Fibroblast of lung (primary cell): ENCODE measurements at places on chromosomes 3 and 15.
A peak's percentile ranks its signal among the peaks of the same experiment; 100 is the strongest.

DNA sequence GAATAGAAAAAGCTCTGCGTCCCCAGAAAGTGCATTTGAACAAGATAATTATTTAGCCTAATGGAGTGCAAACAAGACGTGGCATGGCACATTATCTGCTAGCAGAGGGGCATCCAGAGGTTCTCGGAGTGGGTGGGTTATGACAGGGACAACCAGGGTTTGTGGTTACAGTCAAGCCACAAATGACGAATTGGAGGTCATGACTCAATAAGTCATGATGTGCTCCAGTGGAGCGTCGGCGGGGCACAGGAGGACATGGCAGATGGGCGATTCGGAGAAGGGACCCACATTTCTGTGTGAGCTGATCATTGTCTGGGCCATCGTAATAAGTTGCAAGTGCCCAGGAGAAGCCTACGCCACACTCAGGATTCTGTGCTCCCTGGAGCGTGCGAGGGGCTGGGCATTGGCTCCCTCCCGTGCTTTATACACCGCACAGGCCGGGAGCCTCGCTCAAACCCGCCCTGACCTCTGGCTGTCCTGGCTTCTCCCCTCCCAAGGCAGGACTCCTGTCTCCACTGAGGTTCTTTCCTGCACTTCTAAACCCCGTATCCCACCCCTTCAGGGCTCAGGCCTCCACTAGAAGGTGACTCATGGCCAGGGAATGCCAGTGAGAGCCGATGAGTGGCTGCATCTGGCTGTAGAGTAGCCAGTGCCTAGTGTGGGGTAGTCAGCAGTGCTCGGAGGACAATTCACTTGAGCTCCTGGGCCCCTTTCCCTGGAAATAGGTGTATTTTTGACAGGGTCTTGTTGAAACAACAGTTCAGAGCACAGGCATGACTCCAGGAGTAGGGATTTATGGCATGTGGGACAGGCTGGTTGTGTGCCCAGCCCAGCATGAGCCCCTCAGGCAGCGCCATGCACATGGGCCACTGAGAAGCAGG is 67.4 kb downstream of the GRIP2 start:
- H3K4me1 ChIP-seq, result peaks cover 15% of the 10 kb centered on the region
- H3K36me3 ChIP-seq, result peaks cover 2% of the 10 kb centered on the region
- no peak overlapping the region for H3K4me3 ChIP-seq
- H3K27ac ChIP-seq, result peak overlapping the region; percentile 26
- DNase-seq, result peak; percentile 95

GRCh38 chr3:117886147-117886546 is 1148.5 kb downstream of the IGSF11 start:
- H3K36me3 ChIP-seq, result no peaks in the 10 kb centered on the region
- H3K27me3 ChIP-seq, result no peaks in the 10 kb centered on the region
- no peak for DNase-seq

- no peaks in the 10 kb centered on the region for H3K36me3 ChIP-seq
- H3K27me3 ChIP-seq, result no peaks in the 10 kb centered on the region
- no peak overlapping the region for H3K4me3 ChIP-seq
- no peak overlapping the region for H3K27ac ChIP-seq
- no peaks in the 10 kb centered on the region for H3K4me1 ChIP-seq
Observed at GRCh38 chr3:145807990-145808389, 353.0 kb downstream of the PLOD2 start.

- H3K27ac ChIP-seq, result no peak overlapping the region
- no peak overlapping the region for H3K4me3 ChIP-seq
- H3K27me3 ChIP-seq, result no peaks in the 10 kb centered on the region
- no peak for DNase-seq
Observed at GRCh38 chr15:68292157-68292781, 14.7 kb downstream of the FEM1B start.

- H3K4me3 ChIP-seq, result no peak overlapping the region
- no peak overlapping the region for H3K27ac ChIP-seq
- peaks cover 2% of the 10 kb centered on the region for H3K4me1 ChIP-seq
- no peaks in the 10 kb centered on the region for H3K36me3 ChIP-seq
- DNase-seq, result peak; percentile 14
Observed at GRCh38 chr3:142215106-142215505, 10.3 kb downstream of the GK5 start.

- H3K27me3 ChIP-seq, result no peaks in the 10 kb centered on the region
- no peak overlapping the region for H3K27ac ChIP-seq
- DNase-seq, result no peak
- H3K36me3 ChIP-seq, result peaks cover 6% of the 10 kb centered on the region
- H3K4me1 ChIP-seq, result no peaks in the 10 kb centered on the region
Observed at GRCh38 chr3:47614788-47615187, 36.1 kb upstream of the CSPG5 start.

- peak; percentile 79 for DNase-seq
- H3K27me3 ChIP-seq, result peaks cover 6% of the 10 kb centered on the region
- no peaks in the 10 kb centered on the region for H3K36me3 ChIP-seq
- H3K27ac ChIP-seq, result no peak overlapping the region
- no peak overlapping the region for H3K4me3 ChIP-seq
Observed at GRCh38 chr3:46908294-46908985, 30.9 kb downstream of the PTH1R start.

DNA sequence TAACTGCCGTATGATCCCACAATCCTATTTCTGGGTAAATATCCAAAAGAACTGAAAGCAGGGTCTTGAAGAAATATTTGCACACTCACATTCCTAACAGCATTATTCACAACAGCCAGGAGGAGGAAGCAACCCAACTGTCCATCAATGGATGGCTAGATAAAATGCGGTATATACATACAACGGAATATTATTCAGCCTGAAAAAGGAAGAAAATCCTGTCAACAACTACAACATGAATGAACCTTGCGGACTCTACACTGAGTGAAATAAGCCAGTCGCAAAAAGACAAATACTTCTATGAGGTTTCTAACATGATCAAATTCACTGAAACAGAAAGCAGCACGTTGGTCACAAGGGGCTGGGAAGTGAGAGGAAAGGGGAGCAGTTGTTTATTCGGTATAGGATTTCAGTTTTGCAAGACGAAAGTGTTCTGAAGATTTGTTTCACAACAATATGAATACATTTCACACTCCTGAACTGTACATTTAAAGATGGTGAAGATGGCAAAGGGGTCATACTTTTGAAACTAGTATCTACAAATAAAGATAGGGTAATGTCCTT is 6.2 kb downstream of the DLG1 start:
- no peak overlapping the region for H3K4me3 ChIP-seq
- H3K27me3 ChIP-seq, result no peaks in the 10 kb centered on the region
- DNase-seq, result no peak
- no peaks in the 10 kb centered on the region for H3K36me3 ChIP-seq
- no peak overlapping the region for H3K27ac ChIP-seq

DNA sequence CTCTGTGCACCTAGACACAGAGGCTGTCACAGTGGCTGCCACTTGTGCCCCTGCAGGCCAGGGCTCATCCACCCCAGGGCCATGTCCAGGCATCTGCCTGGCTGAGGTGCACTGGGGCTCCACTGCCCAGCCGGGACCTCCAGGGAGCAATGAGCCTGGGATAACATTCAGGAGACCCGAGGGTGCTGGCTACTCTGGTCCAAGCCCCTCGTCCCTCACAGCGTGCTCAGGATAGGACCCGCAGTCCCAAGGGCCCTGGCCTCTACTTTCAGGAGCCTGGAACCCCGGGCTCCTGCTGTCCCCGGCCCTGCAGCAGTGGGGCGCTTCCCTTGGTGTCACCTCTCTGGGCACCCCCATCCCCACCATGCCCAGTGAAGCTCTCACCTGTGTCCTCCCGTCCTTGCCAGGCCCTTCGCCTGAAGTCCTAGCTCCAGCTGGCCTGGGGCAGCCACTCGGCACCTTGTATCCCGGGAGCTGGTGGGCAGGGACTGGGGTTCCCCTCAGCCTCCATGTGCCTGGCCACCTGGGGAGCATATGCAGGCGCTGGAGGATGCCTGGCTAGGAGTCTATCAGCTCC is 157.8 kb downstream of the NSMCE3 start:
- no peaks in the 10 kb centered on the region for H3K27me3 ChIP-seq
- H3K4me3 ChIP-seq, result no peak overlapping the region
- H3K4me1 ChIP-seq, result no peaks in the 10 kb centered on the region
- no peak for DNase-seq
- H3K36me3 ChIP-seq, result no peaks in the 10 kb centered on the region
- no peak overlapping the region for H3K27ac ChIP-seq

- peak; percentile 87 for DNase-seq
- no peak overlapping the region for H3K4me3 ChIP-seq
- H3K27ac ChIP-seq, result no peak overlapping the region
Observed at GRCh38 chr3:155664925-155665695, 79.8 kb downstream of the PLCH1 start.

DNA sequence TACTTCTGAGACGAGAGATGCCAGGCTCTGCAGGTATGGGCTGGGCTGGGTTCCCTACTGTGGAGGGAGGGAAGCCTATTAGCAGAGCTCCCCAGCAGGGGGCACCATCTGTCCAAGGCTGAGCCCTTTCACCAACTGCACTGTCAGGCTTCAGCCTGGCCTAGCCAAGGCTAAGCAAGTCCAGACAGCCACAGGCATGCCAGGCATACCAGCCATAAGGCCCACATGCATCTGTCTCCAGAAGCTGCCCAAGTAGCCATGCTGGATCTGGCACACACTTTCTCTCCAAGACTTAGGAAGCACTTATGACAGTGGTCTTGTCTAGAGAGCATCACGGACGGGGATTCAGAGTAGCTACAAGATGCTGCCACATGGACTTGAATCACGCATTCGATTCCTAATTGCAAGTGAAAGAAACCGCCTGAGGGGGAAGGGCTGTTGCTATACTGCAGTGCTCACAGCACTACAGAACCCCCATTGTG is 28.3 kb downstream of the RUVBL1 start:
- no peaks in the 10 kb centered on the region for H3K27me3 ChIP-seq
- peak; percentile 83 for DNase-seq
- no peak overlapping the region for H3K4me3 ChIP-seq
- peaks cover 14% of the 10 kb centered on the region for H3K36me3 ChIP-seq
- no peak overlapping the region for H3K27ac ChIP-seq
- peaks cover 5% of the 10 kb centered on the region for H3K4me1 ChIP-seq

GRCh38 chr3:107366766-107367165 is 10.5 kb upstream of the CCDC54 start:
- H3K27ac ChIP-seq, result peak overlapping the region; percentile 41
- peak; percentile 72 for DNase-seq
- H3K36me3 ChIP-seq, result no peaks in the 10 kb centered on the region
- no peak overlapping the region for H3K4me3 ChIP-seq
- no peaks in the 10 kb centered on the region for H3K27me3 ChIP-seq

GRCh38 chr3:108495717-108496116 is 14.7 kb downstream of the MYH15 start:
- H3K27ac ChIP-seq, result no peak overlapping the region
- H3K4me1 ChIP-seq, result no peaks in the 10 kb centered on the region
- DNase-seq, result peak; percentile 29
- H3K27me3 ChIP-seq, result no peaks in the 10 kb centered on the region

- H3K27me3 ChIP-seq, result no peaks in the 10 kb centered on the region
- no peaks in the 10 kb centered on the region for H3K4me1 ChIP-seq
Observed at GRCh38 chr15:20348900-20349773, 192.5 kb downstream of the GOLGA6L6 start.

- peaks cover 6% of the 10 kb centered on the region for H3K4me1 ChIP-seq
- no peak for DNase-seq
- no peak overlapping the region for H3K27ac ChIP-seq
- no peak overlapping the region for H3K4me3 ChIP-seq
- no peaks in the 10 kb centered on the region for H3K36me3 ChIP-seq
Observed at GRCh38 chr3:46082849-46083248, 55.6 kb upstream of the XCR1 start.

DNA sequence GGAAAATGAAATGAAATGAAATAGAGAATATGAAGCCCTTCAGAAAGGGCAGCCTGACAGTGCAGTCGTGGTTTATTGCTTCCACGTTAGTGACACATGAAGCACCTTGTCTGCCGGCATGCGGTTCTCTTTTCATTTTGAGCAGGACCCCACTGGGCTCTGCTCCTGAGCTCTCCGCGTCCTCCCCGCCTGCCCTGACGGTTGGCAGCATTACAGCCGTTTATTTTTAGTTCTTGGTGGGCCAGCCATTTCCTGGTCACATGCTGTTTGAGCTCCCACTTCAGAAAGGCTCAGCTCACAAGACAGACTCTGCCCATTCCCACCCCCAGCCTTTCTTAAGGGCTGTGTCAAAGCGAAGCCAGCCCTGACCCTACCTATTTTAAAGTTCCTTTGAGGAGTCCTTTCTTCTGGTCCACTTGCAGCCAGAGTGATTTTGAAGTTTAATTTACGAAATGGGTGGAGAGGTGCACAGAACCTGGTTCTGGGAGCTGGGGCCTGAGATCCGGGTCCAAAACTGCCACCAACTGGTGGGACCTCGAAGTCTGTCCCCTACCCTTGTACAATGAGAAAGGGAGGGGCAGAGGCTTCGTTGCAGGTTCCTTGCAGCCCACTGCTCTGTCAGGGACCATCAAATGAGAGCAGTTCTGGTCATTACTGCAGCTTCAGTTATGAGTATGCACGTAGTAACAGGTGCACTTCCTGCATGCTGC is 60.1 kb downstream of the MGLL start:
- H3K27me3 ChIP-seq, result no peaks in the 10 kb centered on the region
- peaks cover 5% of the 10 kb centered on the region for H3K36me3 ChIP-seq
- no peak overlapping the region for H3K27ac ChIP-seq
- no peak for DNase-seq
- H3K4me3 ChIP-seq, result no peak overlapping the region

- H3K4me3 ChIP-seq, result no peak overlapping the region
- H3K36me3 ChIP-seq, result no peaks in the 10 kb centered on the region
- H3K27ac ChIP-seq, result no peak overlapping the region
- no peaks in the 10 kb centered on the region for H3K27me3 ChIP-seq
Observed at GRCh38 chr15:86139828-86140227, 60.2 kb downstream of the AGBL1 start.

- no peaks in the 10 kb centered on the region for H3K4me1 ChIP-seq
- DNase-seq, result no peak
- H3K27me3 ChIP-seq, result no peaks in the 10 kb centered on the region
Observed at GRCh38 chr3:84110787-84111186, 848.0 kb upstream of the CADM2 start.

- H3K4me1 ChIP-seq, result peaks cover 3% of the 10 kb centered on the region
- no peak overlapping the region for H3K27ac ChIP-seq
- DNase-seq, result no peak
- H3K4me3 ChIP-seq, result no peak overlapping the region
- peaks cover 11% of the 10 kb centered on the region for H3K36me3 ChIP-seq
Observed at GRCh38 chr3:124978627-124979026, 44.1 kb upstream of the MUC13 start.

DNA sequence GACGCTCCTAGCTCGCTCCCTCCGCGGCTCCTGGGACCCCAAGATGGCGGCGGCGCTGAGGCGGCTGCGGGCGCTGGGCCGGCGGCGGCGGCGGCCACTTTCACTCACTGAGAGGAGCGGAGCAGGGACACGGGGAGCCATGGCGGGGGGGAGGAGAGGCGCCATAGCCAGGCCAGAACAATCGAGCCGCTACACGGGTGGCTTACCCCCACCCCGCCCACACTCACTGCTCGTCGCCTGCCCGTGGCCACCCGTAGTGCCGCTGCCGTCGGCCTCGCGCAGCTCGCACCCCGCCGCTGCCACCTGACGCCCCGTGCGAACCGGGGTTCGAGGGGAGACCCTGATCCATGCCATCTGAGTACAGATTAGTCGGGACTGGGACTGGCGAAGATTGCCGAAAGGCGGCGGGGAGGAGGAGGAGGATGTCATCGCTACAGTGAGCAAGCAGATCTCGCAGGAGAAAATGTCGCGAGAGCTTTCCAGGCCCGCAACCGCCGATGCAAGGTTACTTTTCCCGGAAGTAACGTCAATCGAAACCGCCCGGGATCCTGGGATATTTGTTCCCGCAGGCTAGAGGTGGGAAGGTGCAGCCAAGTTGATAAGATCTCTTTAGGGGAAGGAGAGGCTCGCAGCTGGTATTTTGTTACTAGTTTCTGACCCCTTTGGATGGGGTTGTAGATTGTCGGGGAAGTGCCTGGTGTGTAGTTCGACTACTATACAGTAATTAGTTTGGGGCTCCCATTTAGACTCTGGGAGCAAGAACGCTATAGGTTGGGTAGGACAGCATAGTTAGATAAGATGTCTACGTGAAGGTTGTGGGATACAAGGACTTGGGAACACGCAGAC is at the start of gene INO80:
Gene INO80 (minus strand): TSS at position 165 of the 846 bp plus-strand sequence. CDS start 19,970 bp downstream, outside the sequence.
- no peaks in the 10 kb centered on the region for H3K36me3 ChIP-seq
- peak within 1 kb of the TSS; percentile 99 for H3K27ac ChIP-seq
- H3K4me3 ChIP-seq, result peak within 1 kb of the TSS; percentile 78
- peaks cover 3% of the 10 kb centered on the region for H3K4me1 ChIP-seq
